ENCODE measurements at places on chromosomes 1 and 21. TPM values are rescaled to one million over a fixed set of nuclear protein-coding genes. Genes with fewer than 3 reads are reported as not detected.

Gene PCBP3
- 0.43 TPM for total RNA-seq

GRCh38 chr1:93200086-93200620 lies 19.6 kb downstream of the CCDC18 start:
- peaks cover 3% of the 10 kb centered on the region for H3K4me1 ChIP-seq
- H3K4me3 ChIP-seq, result no peak overlapping the region
- peaks cover 25% of the 10 kb centered on the region for H3K36me3 ChIP-seq
- no peak overlapping the region for H3K27ac ChIP-seq

Gene CAPN9
- total RNA-seq, result not detected

DNA sequence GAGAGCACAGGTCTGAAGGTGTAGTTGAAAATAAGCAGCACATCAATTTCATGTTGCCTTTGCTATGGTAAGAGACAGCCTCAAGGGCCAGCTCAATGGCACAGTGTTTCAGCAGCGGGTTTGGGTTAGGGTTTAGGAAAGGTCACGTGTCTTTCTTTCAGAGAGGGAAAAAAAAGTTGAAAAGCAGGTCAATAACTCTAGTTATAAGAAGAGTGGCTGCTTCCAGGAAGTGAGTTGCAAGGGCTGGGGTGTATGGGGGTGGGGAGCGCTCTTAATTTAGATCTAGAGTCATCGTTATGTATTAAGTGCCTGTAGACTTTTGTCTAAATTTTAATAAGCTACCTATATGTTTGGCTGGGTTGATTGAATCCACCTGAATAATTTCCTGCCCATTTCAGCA lies 118.5 kb upstream of the SPAG17 start:
- no peaks in the 10 kb centered on the region for H3K27me3 ChIP-seq
- H3K4me3 ChIP-seq, result no peak overlapping the region
- no peaks in the 10 kb centered on the region for H3K4me1 ChIP-seq
- DNase-seq, result no peak
- no peak overlapping the region for H3K27ac ChIP-seq
- no peaks in the 10 kb centered on the region for H3K36me3 ChIP-seq

DNA sequence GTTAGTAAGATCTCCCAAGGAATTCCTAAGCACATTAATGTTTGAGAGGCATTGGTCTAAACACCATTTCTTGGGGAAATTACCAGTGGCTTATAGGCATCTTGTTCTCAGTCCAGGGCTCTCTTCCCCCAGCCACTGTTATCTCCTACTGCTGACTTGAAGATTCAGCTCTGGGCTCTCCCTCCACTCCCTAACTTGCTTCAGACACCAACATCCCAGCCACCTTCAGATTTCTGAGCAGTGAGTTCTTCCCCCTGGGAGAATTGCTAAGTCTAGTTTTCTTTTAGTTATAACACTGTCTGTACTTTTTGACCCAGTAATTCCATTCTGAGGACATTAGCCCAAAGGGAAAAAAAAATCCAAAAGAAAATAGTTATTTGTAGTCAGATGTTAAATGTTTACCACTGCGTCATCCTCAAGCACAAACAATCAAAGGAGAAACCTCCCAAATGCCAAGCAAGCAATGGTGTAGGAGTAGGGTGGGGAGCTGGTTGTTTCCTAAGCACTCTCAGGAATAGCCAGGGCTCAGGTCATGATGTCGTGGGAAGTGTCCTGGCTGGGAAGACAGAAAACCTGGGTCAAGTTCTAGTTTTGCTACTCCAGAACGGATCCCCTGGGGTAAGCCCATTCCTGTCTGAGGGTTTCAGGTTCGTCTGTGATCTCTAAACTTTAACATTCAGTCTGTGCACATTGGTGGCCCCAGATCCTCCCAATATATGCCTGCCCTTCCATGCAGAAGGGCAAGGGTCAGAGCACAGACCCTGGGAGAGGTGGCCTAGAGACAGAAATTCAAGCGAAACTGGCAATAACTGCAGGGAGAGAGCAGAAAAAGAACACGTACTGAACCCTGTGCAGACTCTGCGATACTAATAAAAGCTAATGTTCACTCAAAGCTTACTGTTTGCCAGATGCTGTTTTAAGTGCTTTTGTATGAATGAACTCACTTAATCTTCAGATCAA lies 191.1 kb upstream of the FGGY start:
- H3K27me3 ChIP-seq, result no peaks in the 10 kb centered on the region
- H3K4me1 ChIP-seq, result no peaks in the 10 kb centered on the region
- H3K27ac ChIP-seq, result no peak overlapping the region
- DNase-seq, result no peak
- H3K36me3 ChIP-seq, result no peaks in the 10 kb centered on the region

Gene EXO1
- 23.7 TPM for total RNA-seq

Gene KIF17
- total RNA-seq, result not detected

DNA sequence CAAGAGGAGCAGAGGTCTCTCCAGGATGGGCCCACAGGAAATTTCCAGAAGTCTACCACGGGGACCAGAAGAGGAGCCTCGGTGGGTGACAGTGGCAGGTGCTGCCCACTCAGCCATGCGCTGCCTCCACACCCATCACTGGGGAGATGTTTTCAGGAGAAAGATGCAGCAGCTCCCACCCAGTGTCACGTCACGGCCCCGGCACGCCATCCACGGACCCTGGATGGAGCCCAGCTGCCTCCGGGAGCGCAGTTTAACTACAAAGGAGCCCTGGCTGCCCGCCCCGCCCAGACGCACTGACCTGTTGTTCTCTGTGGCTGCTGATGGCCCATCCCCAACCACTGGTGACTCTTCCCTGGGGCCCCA lies 6.8 kb downstream of the TSPEAR start:
- H3K36me3 ChIP-seq, result peaks cover 9% of the 10 kb centered on the region
- DNase-seq, result peak; percentile 18
- no peak overlapping the region for H3K27ac ChIP-seq
- H3K4me3 ChIP-seq, result no peak overlapping the region

GRCh38 chr1:101178341-101178687 lies 58.5 kb upstream of the S1PR1 start:
- no peak for DNase-seq
- peak overlapping the region; percentile 95 for H3K27ac ChIP-seq
- peaks cover 19% of the 10 kb centered on the region for H3K4me1 ChIP-seq
- H3K4me3 ChIP-seq, result peak overlapping the region; percentile 81
- H3K36me3 ChIP-seq, result no peaks in the 10 kb centered on the region
- no peaks in the 10 kb centered on the region for H3K27me3 ChIP-seq

Gene ETV3L
- total RNA-seq, result 1.7 TPM

DNA sequence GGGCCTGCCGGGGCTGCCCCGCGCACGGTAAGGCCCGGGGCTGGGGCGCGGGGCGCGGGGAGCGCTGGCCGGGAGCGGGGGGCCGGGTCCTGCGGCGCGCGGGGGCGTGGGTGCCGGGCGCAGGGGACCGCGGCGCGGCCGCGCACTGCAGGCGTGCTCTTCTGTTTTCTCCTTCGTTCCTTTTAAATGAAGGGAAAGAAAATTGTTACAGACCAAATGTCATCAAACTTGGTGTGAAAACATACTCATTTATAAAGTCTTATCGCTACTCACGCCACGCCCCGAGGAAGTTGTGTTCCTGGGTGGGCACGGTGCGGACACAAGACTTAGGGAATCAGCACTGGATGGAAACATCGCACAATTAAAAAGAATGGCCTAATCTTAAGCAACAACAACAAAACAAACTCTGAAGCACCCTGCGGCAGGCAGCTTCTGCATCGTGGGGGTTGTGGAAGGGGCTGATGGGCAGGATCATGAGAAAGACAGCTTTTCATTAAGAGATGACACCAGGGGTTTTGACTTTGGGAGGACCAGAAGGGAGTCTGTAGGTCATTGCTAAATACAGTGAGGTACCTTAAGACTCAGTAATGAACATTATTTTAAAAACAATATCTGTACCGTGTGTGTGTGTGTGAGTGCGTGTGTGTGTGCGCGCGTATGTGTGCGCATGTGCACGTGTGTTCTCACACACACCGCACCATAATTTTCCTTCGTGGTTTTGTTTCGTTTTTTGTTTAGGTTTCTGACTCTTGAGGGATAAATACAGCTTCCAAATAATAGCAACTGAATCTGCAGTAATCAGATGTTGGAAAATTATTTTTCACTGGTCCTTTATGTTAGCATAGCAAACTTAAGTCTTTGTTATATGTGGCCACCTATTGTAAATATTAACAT lies 548 bp downstream of the B3GALT5 start:
- DNase-seq, result no peak
- no peak overlapping the region for H3K27ac ChIP-seq
- H3K36me3 ChIP-seq, result no peaks in the 10 kb centered on the region
- peaks cover 27% of the 10 kb centered on the region for H3K27me3 ChIP-seq
- no peaks in the 10 kb centered on the region for H3K4me1 ChIP-seq
- H3K4me3 ChIP-seq, result no peak overlapping the region

Gene PTPN7
- total RNA-seq, result 227 TPM

DNA sequence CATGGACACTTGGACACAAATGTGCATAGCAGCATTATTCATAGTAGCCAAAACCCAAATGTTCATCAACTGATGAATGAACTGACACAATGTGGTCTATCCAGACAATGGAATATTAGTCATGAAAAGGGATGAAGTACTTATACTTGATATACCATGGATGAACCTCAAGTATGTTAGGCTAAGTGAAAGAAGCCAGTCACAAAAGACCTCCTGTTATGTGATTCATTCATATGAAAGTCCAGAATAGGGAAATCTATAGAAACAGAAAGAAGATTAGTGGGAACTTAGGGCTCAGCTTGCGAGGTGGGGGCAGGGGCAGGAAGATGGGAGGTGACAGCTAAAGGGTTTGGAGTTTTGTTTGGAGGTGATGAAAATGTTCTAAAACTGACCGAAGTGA lies 7.4 kb downstream of the KCNE1 start:
- no peaks in the 10 kb centered on the region for H3K4me1 ChIP-seq
- H3K4me3 ChIP-seq, result no peak overlapping the region
- no peak overlapping the region for H3K27ac ChIP-seq
- H3K36me3 ChIP-seq, result no peaks in the 10 kb centered on the region
- no peak for DNase-seq

DNA sequence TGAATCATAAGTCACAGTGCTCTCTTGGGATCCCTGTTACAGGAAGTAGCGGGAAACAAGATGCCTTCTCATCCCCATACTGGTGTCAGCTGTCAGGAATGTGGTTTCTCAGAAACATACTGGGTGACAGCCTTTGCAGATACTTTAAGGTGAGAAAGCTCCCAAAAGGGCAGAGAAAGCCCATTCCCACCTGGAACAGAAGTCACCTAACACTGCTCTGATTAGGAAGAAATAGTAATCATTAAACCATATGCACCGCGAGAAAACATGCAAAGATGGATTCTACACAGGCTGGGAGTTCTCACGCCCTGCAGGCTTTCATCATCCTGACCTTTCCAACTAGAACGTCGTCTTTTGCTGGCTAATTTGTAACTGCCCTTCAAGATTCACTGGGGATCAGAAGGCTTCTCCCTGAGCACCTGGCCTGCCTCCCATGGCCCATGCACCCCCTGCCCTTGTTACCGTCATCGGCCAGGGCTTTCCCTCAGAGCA lies 46.2 kb upstream of the SLC44A3 start:
- no peak overlapping the region for H3K27ac ChIP-seq
- peaks cover 15% of the 10 kb centered on the region for H3K27me3 ChIP-seq
- no peaks in the 10 kb centered on the region for H3K4me1 ChIP-seq
- no peaks in the 10 kb centered on the region for H3K36me3 ChIP-seq

Gene NEGR1
- total RNA-seq, result not detected

Gene TMED5
- total RNA-seq, result 88.5 TPM

DNA sequence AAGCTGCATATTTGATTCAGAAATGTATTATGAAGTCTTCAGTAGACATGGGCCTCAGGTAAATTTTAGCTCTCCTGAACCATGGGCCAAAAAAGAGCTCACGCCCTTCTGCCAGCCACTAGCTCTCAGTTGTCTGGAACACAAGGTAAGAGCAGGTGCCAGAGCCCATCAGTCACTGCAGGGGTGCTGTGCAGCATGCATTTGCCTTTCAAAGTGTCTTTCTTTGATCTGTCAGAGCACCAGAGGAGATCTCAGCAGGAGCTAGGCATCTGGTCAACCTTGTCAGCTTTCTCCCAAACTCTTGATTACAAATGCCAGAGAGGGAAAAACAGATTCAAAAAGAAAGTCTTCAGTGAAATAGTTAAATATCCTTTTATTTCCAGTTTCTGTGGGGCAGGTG lies 332.3 kb downstream of the COL11A1 start:
- H3K36me3 ChIP-seq, result no peaks in the 10 kb centered on the region
- no peak for DNase-seq
- H3K27me3 ChIP-seq, result no peaks in the 10 kb centered on the region
- H3K4me1 ChIP-seq, result no peaks in the 10 kb centered on the region
- no peak overlapping the region for H3K27ac ChIP-seq

Gene LYPD8
- total RNA-seq, result not detected

- H3K27me3 ChIP-seq, result no peaks in the 10 kb centered on the region
- no peak overlapping the region for H3K27ac ChIP-seq
- H3K4me3 ChIP-seq, result peak overlapping the region; percentile 94
These were observed 1.5 kb downstream of the UBE2G2 start for GRCh38 chr21:44800103-44800502.

DNA sequence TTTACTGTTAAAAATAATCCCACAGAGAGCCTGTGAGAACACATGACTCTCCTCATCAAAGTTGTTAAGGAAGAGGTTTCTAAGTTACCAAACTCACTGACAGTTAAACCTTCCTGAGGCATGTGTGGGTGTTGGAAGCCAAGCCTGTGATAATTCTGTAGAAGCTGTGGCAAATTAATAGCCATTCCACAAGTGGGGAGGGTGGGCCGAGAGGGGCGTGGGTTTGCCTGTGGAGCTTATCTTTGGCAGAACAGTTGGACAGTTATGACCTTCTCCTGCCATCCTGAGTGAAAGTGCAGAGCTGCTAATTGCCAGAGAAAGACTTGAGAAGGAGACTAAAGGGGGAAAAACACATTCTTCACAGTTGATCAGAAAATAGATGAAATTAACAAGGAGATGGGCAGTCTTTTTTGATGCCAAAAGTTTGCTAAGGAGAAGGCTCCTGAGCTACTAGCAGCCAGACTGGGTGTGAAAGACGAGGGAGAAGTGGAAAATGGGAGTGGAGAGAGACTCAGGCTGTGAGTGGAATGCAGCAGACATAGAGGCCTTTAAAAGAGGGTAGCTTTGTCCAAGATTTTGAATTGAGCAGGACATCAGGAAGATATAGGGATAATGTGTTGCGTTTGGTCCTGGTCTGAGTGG lies 1.6 kb upstream of the PLA2G2C start:
- H3K27ac ChIP-seq, result peak overlapping the region; percentile 2
- peak overlapping the region; percentile 75 for H3K4me3 ChIP-seq
- DNase-seq, result no peak
- no peaks in the 10 kb centered on the region for H3K27me3 ChIP-seq

Data from natural killer cell treated with Interleukin-12 subunit alpha and Interleukin-12 subunit beta and Interleukin-15 and Interleukin-18, amount 100 ng/mL, for 72 hours (primary cell).